ENCODE measurements at places on chromosomes 4 and X.

DNA sequence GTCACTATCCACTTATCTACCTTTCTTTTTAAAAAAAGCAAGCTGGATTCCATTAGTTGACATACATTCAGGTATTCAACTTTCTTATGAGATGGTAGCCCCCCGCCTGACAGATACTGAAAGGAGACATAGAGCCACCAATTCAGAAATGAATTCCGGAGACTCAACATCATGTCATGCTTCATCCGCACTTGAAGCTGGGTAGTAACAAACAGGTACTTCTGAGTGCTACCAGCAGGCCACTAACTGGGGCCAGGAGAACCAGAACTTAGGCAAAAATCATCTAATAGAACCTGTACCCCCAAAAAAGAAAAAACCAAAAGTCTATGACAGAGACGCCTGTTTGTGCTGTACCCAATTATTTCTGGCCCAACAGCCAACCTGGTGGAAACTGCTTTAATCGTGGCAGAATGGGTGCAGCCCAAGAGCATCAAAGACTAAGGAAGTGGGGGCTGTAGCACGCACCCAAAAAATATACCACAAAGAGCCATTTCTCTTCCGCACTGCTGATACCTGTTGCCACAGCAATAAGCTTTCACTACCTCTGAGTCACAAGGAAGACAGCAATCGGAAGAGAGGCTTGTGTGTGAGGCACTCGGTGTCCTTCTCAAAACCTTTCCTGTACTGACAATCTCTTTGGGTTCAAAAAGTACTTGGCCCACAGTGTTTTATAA, 84.8 kb downstream of the AFAP1 start:
- no peak for DNase-seq

DNA sequence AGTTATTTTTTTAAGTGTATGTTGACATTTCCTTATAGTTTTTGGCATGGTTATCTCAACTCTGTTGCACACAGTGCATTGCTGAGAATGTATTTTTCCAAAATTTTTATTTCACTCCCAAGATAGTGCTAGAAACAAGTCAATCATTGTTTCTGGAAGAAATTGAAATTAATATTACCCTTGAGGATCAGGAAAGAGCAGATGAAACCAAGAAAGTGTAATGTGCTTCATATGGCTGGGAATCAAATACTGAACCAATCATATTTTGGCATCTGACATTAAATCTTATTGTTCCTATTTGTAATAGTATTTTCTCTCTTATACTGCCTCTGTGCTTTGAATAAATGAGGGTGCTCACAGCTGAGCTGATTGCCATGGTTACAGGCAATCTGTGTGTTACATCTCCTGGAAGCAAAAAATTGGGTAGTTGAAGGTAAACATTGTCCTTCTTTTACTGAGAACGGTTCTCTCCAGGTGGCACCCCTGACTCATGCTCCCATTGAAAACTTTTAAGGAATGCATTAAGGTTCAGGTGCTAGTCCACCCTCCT, 358.2 kb upstream of the NR3C2 start:
- no peak for DNase-seq

GRCh38 chr4:1373892-1374705, 27.1 kb downstream of the UVSSA start:
- no peak for DNase-seq

DNA sequence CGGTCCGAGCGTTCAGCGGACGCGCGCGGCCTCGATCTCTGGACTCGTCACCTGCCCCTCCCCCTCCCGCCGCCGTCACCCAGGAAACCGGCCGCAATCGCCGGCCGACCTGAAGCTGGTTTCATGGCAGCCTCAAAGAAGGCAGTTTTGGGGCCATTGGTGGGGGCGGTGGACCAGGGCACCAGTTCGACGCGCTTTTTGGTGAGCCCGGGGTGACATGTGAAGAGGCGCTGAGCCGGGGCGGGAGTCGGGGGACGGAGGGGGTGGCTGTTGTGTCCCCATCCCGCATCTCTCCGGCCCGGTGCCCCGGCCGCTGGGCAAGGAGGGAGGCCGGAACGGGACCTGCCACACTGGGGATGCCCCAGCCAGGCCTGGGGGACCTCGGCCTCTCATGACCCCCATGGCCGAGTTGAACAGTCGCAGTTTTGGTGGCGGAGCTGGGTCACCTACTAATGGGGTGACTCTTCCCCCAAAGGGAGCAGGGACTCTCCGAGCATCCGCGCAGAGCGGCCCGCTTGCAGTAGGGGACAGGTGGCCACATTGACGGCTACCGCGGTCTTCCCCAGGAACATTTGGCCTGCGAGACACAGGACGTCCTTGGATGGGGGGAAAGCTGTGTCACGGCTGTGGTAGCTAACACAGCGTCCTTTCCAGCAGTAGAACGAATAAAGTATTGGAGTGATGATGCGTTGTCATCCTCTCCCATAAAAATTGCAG, at the start of gene GK:
Gene GK, plus strand, starts transcription at position 9 of the 717 bp plus-strand sequence. Its CDS starts 115 bp downstream, at position 124.
- DNase-seq, result no peak

DNA sequence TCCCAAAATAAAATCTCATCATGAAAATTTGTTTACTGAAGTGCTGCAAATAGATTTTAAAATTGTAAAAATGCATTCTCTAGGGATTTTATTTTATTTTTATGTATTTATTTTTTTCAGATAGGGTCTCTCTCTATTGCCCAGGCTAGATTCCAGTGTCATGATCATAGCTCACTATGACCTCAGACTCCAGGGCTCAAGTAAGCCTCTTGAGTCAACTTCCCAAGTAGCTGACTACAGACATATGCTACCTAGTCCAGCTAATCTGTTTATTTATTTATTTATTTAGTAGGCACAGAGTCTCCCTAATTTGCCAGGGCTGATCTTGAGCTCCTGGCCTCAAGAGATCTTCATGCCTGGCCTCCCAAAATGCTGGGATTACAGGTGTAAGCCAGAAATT, 317.7 kb upstream of the ANXA10 start:
- no peak for DNase-seq
